ENCODE measurements at places on chromosomes 1 and 21.
A peak's percentile ranks its signal among the peaks of the same experiment; 100 is the strongest.

- no peak for DNase-seq
These were observed 204.3 kb downstream of the FGGY start for GRCh38 chr1:59500950-59501742.

DNA sequence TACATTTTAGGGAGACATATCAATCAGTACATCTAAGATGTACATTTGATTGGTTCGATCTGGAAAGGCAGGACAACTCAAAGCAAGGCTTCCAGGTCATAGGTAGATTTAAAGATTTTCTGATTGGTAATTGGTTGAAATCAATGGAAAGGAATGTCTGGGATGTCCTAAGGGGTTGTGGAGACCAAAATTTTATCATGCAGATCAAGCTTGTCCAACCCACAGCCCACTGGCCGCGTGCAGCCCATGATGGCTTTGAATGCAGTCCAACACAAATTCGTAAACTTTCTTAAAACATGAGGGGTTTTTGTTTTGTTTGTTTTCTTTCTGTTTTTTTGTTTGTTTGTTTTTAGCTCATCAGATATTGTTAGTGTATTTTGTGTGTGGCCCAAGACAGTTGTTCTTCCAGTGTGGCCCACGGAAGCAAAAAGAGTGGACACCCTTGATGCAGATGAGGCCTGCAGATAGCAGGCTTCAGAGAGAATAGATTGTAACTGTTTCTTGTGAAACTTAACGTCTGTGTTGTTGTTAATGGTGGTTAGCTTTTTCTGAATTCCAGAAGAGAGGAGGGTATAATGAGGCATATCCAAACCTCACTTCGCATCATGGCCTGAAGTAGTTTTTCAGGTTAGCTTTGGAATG, 3.1 kb downstream of the IFNAR1 start:
- DNase-seq = no peak

GRCh38 chr1:224763126-224763775, 147.1 kb downstream of the CNIH3 start:
- DNase-seq = no peak

DNA sequence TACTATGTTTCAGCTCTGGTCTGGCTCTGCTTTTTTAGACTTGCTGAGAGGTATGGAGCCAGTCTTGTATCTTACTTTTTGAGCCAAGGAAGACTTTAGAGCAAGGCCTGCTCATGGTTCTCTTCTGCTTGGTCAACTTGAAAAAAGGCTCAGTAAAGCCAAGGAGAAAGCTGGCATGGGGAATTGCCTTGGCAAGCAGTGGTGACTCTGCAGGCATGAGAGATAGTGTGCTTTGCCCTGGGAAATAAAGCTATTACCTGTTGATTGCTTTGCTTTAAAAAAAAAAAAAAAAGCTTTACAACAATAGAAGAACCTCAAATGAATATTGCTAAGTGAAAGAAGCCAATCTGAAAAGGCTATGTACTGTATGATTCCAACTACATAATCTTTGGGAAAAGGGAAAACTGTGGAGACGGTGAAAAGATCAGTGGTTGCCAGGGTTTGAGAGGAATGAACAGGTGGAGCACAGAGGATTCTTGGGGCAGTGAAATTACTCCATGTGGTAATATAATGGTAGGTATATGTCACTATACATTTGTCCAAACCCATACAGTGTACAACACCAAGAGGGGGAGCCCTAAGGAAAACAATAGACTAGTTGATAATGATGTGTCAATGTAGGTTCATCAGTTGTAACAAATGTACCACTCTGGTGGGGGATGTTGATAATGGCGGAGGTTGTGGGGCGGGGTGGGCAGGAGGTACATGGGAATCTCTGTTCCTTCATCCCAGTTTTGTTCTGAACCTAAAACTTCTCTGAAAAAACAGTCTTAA, 87.6 kb downstream of the HMCN1 start:
- DNase-seq = no peak

DNA sequence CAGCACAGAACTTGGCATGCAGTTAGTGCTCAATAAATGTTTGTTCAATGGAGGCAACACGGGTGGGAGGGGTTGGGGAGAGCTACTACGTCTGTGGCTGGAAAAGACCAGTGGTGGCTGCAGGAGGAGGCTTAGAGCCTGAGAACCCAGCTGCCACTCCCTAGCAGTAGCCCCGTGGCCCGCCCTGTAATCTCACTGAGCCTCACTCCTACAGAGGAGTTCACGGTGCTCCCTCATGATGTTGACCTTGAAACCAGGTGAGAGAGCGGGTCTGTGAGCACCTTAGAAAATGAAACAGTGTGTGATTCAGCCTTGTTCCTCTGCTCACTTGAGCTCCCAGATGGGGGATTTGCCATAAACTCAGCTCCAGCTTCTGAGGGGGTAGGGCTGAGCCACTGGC, 299.6 kb downstream of the NPHP4 start:
- DNase-seq = no peak

- DNase-seq = no peak
These were observed 15.2 kb downstream of the NDC1 start for GRCh38 chr1:53822931-53823330.

GRCh38 chr1:209607102-209607794, 23.7 kb downstream of the CAMK1G start:
- no peak for DNase-seq

GRCh38 chr1:244006961-244007360, 44.1 kb upstream of the ZBTB18 start:
- no peak for DNase-seq

GRCh38 chr1:145758116-145758515, 38.8 kb downstream of the CD160 start:
- no peak for DNase-seq

GRCh38 chr1:57124768-57125446, 159.1 kb upstream of the C8B start:
- no peak for DNase-seq

- no peak for DNase-seq
These were observed 29.1 kb downstream of the SMYD2 start for GRCh38 chr1:214310010-214310409.

DNA sequence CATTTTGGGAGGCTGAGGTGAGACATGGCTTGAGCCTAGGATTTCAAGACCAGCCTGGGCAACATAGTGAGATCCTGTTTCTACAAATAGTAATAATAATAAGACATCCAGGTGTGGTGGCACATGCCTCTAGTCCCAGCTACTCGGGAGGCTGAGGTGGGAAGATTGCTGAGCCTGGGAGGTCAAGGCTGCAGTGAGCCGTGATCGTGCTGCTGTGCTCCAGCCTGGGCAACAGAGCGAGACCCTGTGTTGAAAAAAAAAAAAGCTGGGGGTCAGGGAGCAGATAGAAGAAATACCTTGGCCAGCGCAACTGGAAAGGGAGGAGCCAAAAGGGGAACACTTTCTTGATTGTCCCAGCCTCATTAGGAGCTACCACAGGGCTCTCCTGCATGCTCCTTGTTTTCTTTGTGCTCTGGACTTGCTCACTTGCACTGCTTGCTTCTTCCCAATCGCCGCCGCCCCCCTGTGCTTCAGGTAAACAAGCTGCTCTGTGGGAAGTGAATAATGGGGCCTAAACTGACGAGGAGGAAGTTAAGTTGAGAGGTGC, 31.1 kb downstream of the PBX1 start:
- DNase-seq = no peak

- DNase-seq = no peak
These were observed 716 bp downstream of the CTBS start for GRCh38 chr1:84573481-84573966.

DNA sequence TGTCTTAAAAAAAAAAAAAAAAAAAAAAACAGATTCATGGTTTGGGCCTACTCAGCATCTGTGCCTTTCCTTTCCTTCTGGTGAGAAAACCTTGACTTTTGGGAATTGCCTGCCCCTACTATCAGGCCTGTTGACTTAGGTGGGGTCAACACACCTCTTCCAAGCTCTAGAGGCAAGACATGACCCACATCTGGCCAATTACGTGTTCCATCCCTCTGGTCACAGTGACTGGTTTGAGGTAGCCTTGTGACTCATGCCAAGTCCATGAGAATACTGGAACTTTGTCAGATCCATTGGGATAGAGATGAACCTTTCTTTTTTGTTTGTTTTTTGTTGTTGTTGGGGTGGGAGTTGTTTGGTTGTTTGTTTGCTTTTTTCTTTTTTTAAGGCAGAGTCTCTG, 37.3 kb upstream of the KHDRBS1 start:
- no peak for DNase-seq

DNA sequence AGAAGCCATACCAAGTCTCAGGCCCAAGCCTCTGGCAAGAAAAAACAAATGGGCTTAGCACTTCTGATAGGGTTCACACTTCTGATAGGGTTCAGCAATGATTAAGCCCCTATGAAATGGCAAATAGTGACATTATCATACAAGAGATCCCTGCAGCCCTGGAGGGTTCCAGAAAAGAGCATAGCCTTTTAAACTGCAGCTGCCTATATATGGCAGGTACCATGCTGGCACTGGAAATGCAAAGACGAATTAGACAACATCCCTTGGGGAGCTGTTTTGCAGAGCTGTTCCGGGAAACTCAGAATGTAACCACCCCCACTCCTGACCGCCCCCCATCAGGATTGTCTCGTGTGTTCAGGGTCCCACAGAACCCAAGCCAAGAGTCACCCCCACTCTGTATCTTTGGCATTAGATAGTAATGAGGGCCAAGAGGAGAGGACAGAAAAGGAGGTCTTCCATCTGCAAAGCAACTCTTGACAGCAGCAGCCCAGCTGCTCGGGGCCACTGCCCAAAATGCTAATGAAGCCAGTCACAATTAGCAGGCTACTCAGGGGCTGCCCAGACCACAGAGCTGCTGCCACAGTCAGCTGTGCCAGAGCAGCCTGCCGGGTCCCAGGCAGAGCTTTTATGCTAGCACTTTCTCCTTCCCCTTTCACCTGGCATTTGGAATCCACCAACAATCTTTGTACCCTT, 50.9 kb downstream of the ITPKB start:
- no peak for DNase-seq

DNA sequence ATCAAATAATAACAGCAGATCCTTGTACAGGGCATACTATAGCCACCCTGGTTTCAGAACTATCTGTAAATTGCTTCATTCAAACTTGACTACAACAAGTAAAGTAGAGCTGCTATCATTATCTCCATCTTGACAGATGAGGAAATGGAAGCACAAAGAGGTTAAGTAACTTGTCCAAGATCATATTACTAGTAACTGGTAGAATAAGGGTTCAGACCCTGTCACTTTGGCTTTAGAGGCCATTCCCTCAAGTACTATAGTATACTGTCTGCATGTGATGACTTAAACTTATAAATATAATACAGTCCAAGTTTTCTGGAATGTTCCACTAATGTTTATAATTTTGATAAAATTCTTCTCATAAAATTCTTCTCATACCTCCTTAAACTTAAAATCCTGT, 24.8 kb downstream of the PGM1 start:
- DNase-seq = no peak

DNA sequence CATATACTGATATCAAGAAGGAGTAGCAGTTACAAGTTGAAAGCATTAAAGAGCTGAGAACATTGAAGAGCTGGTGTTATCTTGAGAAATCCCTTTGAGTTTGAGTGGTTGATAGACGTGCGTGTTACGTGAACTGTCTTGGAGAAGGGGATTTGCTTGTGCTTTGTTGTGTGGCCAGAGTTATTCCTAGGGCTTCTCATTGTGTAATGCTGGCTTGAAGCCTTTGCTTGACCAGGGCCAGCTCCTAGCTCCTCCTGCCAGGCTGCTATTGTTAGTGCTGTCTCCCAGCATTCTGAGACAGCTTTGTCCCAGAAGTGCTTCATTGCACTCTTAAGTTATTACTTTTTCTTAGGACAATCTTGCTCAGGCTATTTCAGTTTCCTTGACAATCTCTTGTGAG, 116.2 kb upstream of the KCNK2 start:
- DNase-seq = no peak

- peak; percentile 21 for DNase-seq
These were observed 34.3 kb upstream of the CACYBP start for GRCh38 chr1:174965362-174966007.

GRCh38 chr1:45325851-45326506, 716 bp upstream of the HPDL start:
- no peak for DNase-seq

DNA sequence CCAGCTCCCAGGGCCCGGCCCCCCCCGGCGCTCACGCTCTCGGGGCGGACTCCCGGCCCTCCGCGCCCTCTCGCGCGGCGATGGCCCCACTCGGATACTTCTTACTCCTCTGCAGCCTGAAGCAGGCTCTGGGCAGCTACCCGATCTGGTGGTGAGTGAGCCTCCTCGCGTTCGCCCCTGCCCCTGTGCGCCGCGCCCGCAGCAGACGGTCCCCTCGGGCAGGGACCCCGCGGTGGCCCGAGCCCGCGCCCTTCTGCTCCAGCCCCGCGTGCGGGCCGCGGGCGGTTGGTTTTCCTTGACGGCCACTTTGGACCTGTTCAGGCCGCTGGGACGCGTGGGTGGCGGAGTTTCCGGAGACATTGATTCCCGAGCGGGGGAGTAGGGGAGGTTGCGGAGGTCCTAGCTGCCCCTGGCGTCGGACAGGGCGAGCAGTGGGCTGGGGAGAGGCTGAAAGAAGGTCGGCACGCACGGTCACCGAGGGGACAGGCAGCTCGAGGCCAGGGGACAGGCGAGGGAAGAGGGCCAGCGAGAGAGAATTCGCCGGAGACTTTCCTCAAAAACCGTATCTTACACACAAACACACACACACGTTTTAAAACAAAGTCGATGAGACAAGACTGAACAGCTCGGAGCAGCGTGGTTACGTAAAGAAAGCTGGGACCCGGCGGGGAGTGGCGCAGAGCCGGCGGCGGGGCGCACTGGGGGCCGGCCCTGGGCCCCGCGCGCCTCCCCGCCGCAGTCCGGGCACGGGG, 427 bp downstream of the WNT3A start:
- no peak for DNase-seq

- no peak for DNase-seq
These were observed 3.9 kb downstream of the CLDN19 start for GRCh38 chr1:42736152-42736551.

- no peak for DNase-seq
These were observed 17.2 kb downstream of the PDZK1 start for GRCh38 chr1:145689922-145690321.

DNA sequence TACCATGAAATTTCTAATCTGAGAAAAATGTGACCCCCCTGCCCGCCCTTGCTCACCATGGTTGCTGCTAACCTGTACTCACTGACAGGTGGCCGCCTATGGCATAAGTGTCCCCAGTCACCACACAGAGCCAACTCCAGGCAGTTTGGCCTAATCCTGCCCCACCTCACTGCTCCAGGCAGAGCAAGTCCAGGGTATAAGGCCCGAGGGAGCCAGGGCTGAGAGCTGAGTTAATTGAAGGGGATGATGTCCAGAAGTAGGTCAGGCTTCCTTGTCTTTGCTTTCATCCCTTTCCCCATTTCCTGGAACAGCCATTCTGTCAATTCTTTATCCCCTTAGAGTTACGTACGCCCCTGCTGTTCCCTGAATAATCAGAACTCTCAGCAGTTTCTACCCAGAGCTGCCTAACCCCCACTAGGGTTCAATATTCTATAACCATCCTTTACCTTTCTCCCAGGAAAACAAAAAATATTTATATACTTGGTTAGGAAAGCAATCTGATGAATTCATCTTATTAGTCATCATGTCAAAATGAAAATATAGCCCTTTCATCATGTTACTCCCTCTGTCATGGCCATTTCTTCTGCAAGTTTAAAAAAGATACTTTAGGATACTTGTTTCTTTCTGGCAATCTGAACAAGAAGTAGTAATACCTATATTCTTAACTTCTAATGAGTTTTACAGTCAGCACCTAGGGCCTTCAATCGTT, 29.4 kb upstream of the CD101 start:
- DNase-seq = no peak

All from naive thymus-derived CD8-positive, alpha-beta T cell (primary cell).